HepG2 (cell line): ENCODE measurements at places on chromosomes 16 and 17. TPM values are rescaled to one million over a fixed set of nuclear protein-coding genes. Genes with fewer than 3 reads are reported as not detected.

DNA sequence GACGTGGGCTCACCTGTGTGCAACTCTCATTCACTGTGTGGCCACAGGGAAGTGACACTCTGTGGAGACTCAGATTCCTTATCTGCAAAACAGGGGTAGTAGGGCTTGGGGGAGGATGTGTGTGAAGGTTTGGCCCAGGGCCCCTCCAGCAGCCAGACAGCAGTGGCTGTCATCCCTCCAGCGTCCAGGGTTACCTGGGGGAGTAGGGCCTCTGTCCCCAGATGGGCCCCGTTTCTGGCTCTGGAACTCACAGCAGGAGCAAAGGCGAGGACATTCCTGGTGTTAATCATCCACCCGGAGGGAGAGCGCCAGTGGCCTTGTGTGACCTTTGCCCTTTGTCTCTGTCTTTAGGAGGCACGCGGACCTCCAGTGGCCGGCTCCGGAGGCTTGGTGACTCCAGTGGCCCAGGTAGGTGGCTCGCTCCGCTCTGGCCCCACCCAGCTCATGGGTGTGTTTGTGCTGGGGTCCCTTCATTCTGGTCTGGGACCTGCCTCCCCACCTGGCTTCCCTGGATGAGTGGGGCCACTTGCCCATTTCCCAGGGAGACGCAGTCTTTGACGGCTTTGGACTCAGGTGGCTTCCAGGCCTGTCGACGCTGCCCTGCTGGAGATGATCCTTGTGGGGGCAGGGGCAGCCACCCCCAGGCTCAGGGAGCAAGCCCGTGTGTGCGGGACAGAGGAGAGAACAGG is 166.2 kb downstream of the SEC14L1 start:
- DNase-seq = peak; percentile 92
- H3K4me3 ChIP-seq = peak overlapping the region; percentile 60
- no peaks in the 10 kb centered on the region for H3K27me3 ChIP-seq
- H3K36me3 ChIP-seq = peaks cover 49% of the 10 kb centered on the region; the same call in 2 of the 3 replicates
- peak overlapping the region; percentile 75 for H3K27ac ChIP-seq

- no peaks in the 10 kb centered on the region for H3K36me3 ChIP-seq
These were observed 7.3 kb downstream of the DLX4 start for GRCh38 chr17:49976163-49976827.

- no peaks in the 10 kb centered on the region for H3K36me3 ChIP-seq
- DNase-seq = no peak
- no peak overlapping the region for H3K4me3 ChIP-seq
- H3K4me1 ChIP-seq = peaks cover 81% of the 10 kb centered on the region
These were observed 9.0 kb downstream of the ADGRG1 start for GRCh38 chr16:57637424-57637823.

- H3K4me1 ChIP-seq = peaks cover 19% of the 10 kb centered on the region
- H3K36me3 ChIP-seq = peaks cover 10% of the 10 kb centered on the region; the same call in 1 of the 3 replicates
- no peak overlapping the region for H3K27ac ChIP-seq
These were observed 21.7 kb downstream of the KNOP1 start for GRCh38 chr16:19696328-19696727.

DNA sequence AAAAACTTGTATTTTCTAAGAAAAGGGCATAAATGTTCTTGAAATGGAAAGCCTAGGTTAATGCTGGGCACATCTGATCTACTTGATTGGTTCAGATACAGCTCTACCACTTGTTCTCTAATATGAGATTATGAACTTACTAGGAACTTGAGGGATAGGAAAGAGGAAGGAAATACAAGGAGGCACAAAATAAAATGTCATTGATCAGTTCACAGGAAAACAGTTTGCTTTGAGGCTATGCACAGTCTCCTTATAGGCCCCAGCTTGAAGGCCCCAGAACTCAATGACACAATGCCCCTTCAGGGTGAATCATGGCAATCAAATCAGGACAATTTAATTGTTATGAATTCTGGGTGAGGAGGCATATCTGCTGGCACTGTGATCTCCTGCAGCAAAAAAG is 27.1 kb downstream of the NXPH3 start:
- H3K4me1 ChIP-seq = peaks cover 12% of the 10 kb centered on the region
- no peak for DNase-seq
- no peak overlapping the region for H3K27ac ChIP-seq

- DNase-seq = no peak
- H3K27me3 ChIP-seq = no peaks in the 10 kb centered on the region
- no peak overlapping the region for H3K4me3 ChIP-seq
- H3K27ac ChIP-seq = no peak overlapping the region
These were observed 20.2 kb downstream of the VASN start for GRCh38 chr16:4391631-4392381.

GRCh38 chr17:32330147-32330546 is 11.8 kb downstream of the C17orf75 start:
- no peaks in the 10 kb centered on the region for H3K27me3 ChIP-seq
- peaks cover 19% of the 10 kb centered on the region for H3K4me1 ChIP-seq
- no peak overlapping the region for H3K27ac ChIP-seq

- H3K4me3 ChIP-seq = no peak overlapping the region
- peaks cover 22% of the 10 kb centered on the region; the same call in 2 of the 3 replicates for H3K27me3 ChIP-seq
- H3K36me3 ChIP-seq = no peaks in the 10 kb centered on the region
- no peaks in the 10 kb centered on the region for H3K4me1 ChIP-seq
These were observed 95.4 kb downstream of the SNX11 start for GRCh38 chr17:48202959-48203358.

Gene PRSS27
- 0.20 TPM in 1 of 2 replicates, not detected in the other for total RNA-seq

Gene SLC26A11
- 3.1 and 8.7 TPM in 2 replicates for total RNA-seq

Gene PRSS21
- not detected in 2 replicates for total RNA-seq

Gene RDM1
- total RNA-seq = 0.40 TPM in 1 of 2 replicates, not detected in the other

Gene PRAC2
- not detected in 2 replicates for total RNA-seq

Gene PDILT
- total RNA-seq = not detected in 2 replicates
